Kidney capillary endothelial cell (primary cell): ENCODE measurements at places on chromosomes 16 and 17.

DNA sequence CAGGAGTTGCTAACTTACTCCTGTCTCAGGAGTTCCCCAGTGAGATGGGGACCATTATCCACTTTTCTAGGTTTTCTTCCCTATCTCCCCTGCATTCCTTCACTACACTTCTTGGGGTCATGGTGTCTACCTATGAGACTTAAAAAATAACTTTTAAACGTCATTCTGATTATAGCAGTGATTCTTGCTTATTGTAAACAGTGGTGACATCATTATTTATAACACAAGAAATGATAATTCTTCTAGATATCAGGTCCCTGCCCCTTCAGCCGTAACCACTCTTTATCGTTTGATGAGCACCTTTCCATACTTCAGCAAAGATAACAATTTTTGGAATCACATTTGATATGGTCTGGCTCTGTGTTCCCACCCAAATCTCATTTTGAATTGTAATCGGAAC lies 27.2 kb upstream of the IRX3 start:
- no peak for DNase-seq

GRCh38 chr16:15757630-15758251 lies 99.1 kb downstream of the MYH11 start:
- DNase-seq, result no peak

DNA sequence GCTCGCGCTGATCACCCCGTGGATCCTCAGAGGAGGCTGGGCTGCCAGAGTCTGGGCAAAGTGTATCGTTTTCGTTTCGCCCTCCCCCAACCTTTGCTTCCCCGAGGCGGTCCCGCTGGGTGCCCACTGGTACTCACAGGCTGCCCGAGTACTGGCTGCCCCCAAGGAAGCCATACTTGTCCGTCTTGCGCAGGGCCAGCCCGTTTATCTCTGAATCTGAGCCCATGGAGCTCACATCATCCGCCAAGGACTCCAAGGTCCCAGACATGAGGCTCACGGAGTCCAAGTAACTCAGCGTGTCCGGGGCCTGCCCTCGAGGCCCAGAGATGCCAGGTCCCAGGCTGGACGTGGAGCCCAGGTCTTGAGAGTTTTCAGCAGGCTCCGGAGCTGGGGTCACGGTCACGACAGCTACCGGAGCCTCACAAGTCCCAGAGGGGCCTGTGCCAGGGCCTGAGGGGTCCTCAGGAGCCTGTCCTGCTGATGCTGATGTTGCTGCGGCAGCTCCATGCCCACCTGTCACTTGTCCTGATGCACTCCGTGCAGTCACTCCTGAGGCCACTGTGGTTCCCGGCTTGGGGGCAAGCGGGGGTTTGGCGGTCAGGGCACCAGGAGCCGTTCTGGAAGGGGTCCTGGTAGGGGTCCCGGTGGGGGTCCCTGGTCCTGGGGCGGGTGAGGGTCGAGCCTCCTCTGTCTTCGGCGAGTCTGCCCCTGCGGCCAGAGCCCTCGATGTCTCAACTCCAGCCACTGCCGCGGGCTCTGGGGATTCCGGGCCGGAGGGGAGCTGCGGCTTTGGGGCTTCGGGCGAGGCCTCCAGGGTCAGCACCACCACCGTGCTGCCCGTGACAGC lies 980 bp downstream of the TBC1D10B start:
- DNase-seq, result no peak

- peak; percentile 69 for DNase-seq
Observed at GRCh38 chr17:81328978-81329926, 34.1 kb upstream of the SLC38A10 start.

DNA sequence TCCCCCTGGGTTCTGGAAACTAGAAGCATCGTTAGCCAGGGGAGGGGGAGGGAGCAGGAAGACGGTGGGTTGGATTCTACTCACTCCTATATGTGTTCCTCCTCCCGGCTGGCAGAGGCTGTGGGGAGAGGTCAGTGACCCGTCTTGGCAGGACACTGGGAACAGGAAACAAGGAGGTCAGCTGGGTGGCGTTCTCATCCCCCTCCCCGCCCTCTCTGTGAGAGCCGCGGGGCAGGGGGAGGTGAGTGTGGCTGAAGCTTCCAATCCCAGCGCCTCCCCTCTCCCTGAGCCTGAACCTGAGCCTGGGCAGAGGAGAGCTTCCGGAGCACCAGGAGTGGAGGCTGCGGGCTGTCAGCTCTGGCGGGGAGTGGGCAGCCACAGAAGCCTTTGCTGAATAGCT lies 12.5 kb downstream of the GPRC5C start:
- no peak for DNase-seq

GRCh38 chr16:54050459-54051210 lies 236.0 kb downstream of the IRX3 start:
- no peak for DNase-seq

- DNase-seq, result no peak
Observed at GRCh38 chr16:1312903-1313302, 3.5 kb downstream of the UBE2I start.

GRCh38 chr17:148757-149156 lies 11.4 kb downstream of the SCGB1C2 start:
- DNase-seq, result no peak

DNA sequence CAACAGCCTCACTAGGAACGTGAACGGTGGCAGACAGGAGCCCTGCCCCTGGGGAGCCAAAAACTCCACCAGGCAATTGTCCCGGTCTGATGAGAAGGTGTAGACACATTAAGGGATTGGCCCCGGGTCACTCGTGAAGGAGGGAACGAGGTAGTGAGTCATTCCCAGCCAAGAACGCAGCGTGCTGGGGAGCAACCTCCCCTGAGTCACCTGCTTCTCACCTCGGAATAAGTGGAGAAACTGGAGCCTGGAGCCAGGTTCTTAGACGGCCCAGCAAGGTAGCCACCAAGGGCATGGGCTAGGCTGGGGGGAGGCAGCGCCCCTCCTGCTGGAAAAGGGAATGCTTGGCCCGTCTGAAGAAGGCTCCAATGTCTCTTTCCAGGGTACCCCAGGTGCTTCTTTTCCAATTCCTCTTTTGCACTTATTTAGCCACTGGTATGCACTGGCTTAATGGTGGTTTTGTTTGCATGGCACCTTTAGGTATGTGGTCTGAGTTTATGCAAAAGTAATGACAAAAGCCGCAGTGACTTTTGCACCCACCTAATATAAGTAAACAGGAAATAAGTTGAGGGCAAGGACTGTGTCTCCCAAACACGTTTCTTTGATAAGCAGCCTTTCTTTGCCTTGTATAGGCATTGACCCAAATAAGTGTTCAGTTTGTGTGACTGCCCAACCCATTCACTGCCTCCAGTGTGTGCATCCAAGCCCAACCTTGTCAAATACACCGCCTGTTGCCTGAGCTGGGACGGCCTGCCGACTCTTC lies 1.8 kb upstream of the HELZ start:
- DNase-seq, result no peak

DNA sequence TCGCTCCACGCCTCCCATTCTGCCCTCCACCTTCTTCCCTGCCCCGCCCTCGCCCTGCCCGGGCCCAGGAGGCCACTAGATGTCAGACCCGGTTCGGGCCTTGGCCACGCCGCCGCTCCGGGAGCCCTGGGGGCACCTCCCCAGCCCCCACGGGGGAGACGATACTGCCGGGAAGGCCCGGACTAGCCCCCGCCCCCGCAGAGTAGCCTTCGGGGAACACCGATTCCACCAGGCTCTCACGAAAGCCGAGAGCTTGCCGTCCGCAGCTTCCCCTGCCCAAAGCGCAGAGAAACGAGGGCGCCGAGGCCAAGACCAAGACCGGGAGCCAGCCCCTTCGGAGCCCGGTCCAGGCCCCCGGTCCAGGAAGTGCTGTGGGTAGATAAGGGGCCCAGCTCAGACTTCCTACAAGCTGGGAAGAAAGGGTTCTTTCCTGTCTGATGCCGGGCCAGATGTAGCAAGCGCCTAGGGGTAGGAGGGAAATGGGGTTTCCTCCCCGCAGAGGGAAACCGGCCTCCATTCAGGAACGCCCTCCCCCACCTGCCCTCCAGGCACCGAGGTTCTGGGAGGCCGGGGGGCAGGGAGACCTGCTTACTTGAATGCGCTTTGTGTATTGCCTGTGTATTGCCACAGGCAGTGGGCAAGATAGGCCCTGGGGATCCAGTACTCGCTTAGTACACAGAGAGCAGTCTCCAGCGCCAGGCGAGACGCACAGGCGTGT lies 806 bp upstream of the CYB561 start:
- DNase-seq, result peak; percentile 80

GRCh38 chr17:50100921-50101345 lies 5.8 kb downstream of the PDK2 start:
- no peak for DNase-seq

GRCh38 chr17:38916771-38917170 lies 8.6 kb upstream of the LASP1NB start:
- no peak for DNase-seq

DNA sequence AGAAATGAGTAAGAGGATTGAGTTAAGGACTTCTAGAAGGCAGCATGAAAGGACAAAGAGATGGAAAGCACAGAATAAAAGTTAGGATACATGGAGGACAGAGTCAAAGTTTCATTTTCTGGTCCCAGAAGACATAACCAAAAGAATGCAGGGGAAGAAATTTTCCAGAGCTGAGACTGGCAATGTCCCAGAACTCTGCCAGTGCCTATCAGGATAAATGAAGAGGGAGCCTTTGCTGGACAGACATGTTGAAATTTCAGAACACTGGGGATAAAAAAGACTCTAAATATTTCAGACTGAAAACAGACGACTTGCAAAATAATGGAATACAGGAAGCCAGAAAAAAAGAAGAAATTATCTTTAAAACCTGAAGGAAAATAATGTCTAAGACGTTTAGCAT lies 55.7 kb downstream of the NT5M start:
- no peak for DNase-seq

DNA sequence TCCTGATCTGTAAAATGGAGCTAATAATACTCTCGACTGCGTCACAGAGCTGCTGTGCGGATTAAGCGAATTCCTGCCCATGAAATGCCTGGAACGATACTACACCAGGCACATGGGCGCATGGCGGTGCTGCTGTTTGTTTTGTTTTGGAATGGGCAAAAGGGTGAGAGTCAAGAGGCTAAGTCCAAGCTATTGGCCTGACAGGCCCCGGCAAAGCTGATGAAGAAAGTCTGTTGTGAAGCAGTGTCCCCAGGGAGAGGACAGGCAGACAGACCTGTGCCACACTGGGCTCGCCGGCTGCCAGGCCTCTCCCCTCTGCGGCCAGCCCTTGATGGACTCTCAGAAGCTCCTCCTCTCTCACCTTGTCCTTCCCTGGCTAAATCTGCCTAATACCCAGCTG lies 31.3 kb upstream of the RASD1 start:
- DNase-seq, result no peak

GRCh38 chr16:6498858-6499257 lies 833.8 kb upstream of the RBFOX1 start:
- no peak for DNase-seq
